ENCODE measurements at places on chromosomes 16 and 17.

DNA sequence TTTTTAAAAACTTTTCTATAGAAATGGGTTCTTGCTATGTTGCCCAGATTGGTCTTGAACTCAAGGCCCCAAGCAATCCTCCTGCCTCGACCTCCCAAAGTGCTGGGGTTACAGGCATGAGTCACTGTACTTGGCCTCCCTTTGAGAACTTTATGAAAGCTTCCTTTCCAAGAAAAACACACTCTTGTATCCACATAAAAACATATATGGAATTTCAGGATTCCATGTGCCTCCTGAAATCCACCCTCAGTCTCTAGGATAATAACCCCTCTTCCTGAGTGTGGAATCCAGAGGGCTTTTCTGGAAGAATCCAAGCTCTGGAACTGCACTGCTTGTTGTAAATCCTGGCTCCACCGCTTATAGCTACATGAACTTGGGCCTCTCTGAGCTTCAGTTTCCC, 53.2 kb upstream of the MRTFB start:
- DNase-seq: no peak

GRCh38 chr17:6248061-6248460, 177.9 kb downstream of the WSCD1 start:
- DNase-seq: no peak

DNA sequence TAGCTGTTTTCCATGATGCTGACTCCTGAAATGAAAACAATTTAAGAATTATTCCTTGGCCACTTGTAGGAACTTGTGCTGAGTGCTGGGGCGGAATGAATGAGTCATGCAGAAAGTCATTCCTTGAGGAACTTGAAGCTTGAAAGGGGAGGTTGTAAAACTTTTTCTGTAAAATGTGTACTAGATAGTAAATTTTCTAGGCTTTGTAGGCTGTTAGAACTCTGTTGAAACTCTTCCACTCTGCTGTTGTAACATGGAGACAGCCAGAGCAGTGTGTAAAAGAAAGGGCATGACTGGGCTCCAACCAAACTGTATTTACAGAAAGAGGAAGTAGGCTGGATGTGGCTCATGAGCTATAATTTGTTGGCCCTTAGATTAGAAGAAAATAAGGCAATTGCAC, 46.1 kb downstream of the ABCA8 start:
- peak; percentile 92 for DNase-seq

DNA sequence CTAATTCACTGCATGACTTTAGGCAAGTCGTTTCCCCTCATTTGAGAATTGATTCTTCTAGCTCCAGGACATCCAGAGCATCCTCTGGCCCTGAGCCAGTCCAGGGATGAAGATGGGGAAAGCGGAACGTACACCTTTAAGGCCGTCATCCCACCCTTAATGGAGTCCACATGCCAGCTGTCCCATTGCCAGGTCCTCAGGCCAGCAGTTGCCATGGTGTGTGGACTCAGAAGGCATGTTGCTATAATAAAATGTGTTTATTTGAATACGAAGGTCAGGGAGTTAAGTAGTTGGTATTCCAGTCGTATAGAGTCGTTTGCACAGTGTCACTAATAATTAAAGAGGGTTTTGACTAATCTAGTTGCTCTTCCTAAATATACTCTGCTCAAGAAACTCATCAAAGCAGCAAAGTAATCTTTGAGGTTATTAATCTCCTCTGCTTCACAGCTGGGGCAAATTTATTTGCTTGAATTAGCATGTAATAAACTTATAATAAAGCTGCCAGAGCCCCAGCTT, 30.4 kb downstream of the CCDC182 start:
- no peak for DNase-seq

DNA sequence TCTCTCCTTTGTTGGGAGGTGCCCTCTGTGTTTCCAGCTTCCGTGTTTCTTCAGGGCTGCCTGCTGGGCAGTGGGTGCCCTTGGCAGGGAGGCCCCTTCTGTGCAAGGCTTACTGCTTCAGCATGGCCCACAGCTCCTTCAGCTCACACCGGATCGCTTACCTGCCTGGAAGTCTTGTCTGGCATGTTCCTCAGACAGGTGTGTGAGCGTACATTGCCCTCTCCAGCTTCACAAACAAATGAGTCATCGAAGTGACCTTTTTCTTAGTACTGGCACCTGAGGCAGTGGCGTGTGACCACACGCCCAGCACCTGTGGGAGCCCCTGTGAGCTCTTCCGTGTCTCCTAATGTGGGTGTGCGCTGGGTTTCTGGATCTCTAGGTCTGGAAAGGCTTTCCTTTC, 3.5 kb downstream of the RAB40C start:
- DNase-seq: no peak

DNA sequence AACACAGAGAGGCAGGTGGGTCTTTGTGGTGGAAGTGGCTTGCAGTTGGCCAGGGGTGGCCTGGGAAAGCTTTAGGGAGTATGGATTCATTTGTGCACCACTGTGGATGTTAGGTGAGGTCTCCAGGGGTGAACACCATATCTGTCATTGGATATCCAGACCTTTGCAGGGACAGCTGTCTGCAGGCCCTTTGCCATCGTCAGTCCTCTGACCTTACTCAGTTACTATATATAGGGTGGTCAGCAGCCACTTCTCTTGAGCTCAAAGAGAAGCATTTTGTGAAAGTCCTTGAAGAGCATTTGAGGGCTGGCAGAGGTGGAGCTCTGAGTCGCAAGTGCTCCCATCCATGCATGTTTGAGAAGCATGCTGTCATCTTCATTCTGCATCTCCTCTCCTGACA, 40.4 kb downstream of the TMEM11 start:
- no peak for DNase-seq

DNA sequence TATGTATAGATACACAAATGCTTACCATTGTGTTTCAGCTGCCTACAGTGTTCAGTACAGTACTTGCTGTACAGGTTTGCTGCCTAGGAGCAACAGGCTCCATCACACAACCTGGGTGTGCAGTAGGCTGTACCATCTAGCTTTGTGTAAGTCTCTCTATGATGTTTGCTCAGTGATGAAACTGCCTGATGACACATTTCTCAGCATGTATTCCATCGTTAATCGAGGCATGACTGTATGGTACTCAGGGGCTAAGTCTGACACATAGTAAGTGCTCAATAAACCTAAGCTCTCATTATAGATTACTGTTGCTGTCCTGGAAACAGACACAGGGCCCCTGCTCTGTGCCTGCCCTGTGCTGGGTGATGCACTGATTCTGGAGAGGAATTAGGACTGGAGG, 18.1 kb downstream of the KCNJ12 start:
- DNase-seq: no peak

DNA sequence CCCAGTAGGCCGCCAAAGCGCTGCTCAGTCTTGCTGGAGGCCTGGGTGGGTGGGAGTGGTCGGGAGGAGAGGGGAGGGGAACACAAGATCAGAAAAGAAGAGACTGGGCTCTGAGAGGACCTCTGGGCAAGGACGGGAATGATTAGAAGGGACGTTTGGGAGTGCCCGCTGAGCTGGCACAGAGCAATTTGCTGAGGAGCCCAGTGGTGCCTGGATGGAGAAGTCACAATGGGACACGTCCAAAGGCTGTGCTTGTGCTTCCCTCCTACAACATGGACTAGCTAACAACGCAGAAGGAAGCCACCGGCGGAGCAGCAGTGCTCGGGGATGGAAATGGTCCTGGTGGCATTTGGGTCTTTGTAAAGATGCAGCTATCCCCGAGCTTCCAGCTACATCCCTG, 45.6 kb upstream of the CACNG4 start:
- DNase-seq: no peak

- DNase-seq: no peak
Observed at GRCh38 chr17:48014595-48015111, 22.9 kb downstream of the COPZ2 start.

DNA sequence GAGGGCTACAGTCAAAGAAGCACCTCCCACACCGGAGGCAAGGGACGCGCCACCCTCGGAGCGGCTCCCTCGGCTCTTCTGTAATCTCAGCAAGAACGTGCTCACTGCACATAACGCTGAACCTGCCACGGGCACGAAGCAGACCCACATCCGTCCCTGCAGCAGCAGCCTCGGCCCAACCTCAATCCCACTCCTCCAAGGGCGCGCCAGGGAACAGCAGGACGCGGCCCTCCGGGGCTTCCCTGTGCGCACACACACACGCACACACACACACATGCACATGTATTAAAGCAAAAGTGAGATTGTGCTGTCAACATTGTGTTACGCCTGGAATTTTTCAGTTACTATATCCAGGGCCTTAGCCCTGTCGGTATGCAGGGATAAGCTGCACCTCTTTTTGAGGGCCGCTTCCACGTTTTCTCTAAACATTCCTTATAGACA, 54.0 kb downstream of the TBC1D16 start:
- DNase-seq: no peak

DNA sequence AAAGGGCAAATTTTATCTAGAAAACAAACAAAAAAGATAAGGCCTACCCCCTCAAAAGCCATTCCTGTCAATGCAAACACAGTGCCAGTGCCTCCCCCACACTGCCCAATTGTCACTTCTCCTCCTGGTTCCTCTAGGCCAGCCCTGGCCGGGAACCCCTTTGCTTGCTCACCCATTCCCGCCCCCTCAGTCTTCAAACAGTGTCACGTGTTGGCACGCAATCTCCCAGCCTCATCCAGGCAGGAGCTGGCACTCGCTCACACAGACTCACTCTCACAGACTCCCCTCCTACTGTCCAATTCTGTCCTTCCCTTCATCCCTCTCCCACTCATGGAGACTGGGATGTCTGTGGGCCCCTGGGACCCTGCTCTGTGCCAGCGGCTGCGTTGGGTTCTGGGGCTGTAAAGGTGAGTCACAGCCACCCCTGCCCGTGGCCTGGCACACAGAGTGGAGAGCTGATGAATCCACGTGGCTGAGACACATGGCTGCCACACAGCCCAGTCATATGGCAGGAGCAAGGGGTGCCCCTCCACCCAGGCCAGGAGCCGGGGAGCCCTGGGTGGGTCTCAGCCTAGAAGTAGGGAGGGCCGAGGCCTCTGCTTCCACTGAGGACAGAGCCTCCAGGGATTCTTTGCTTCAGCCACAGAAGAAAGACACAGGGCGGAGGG, 54.8 kb downstream of the VAC14 start:
- DNase-seq: no peak

GRCh38 chr17:45063198-45063597, 2.1 kb downstream of the NMT1 start:
- DNase-seq: no peak

- DNase-seq: no peak
Observed at GRCh38 chr17:39626171-39627046, at the start of gene PPP1R1B. Gene PPP1R1B, plus strand, starts transcription at chr17:39626952. Its CDS starts 441 bp downstream, at chr17:39627393.

DNA sequence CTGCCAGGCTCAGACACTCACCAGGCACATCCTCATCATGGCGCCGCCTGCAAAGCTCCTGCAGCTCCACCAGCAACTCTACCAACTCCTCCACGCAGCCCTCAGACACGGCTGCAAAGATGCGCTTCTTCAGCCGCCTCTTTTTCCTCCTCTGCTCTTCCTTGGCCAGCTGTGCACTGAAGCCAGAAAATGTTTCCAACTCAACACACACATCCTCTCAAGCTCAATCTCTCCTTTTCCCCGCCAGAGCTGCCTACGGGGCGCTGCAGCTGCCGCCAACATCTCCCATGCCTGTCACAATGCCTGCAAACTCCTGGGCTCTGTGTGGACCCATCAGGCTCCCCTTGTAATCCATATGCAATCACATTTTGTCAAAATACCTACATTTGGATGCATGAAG, 14.2 kb downstream of the TRPV3 start:
- no peak for DNase-seq

DNA sequence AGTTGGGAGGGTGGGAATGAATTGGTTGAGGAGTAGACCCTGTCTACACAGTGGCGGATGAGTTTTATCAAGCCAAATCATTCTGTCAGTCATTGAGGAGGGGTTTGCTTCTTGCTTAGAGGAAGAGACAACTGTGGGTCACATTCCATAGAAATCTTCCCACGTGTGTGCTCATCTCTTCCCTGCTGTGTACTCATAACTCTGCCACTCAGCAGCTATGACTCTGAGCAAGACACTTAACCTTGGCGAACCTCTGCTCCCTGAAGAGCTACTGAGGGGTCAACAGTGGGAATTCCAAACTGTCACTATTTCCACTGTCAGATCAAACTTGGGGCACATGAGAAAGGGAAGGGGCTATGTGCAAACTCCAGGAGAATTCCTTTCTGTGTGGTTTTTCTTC, 72.6 kb upstream of the COX10 start:
- no peak for DNase-seq

DNA sequence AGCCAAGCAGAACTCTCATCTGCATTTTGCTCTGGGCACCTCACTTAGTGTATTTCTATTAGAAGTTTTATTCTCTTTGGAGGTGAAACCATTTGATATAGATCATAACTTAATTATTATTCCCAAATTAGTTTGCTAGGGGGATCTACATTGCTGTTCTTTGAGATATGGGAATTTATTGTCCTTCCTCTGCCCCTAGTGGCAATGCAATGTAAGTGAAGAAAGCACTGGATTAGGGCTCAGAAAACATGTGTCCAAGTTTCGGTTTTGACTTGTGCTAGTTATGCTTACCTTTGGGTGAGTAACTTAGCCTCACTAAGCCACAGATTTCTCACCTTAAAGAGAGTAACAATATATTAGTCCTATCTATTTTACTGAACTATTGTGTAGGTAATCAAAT, 2.9 kb downstream of the KRT39 start:
- DNase-seq: no peak

DNA sequence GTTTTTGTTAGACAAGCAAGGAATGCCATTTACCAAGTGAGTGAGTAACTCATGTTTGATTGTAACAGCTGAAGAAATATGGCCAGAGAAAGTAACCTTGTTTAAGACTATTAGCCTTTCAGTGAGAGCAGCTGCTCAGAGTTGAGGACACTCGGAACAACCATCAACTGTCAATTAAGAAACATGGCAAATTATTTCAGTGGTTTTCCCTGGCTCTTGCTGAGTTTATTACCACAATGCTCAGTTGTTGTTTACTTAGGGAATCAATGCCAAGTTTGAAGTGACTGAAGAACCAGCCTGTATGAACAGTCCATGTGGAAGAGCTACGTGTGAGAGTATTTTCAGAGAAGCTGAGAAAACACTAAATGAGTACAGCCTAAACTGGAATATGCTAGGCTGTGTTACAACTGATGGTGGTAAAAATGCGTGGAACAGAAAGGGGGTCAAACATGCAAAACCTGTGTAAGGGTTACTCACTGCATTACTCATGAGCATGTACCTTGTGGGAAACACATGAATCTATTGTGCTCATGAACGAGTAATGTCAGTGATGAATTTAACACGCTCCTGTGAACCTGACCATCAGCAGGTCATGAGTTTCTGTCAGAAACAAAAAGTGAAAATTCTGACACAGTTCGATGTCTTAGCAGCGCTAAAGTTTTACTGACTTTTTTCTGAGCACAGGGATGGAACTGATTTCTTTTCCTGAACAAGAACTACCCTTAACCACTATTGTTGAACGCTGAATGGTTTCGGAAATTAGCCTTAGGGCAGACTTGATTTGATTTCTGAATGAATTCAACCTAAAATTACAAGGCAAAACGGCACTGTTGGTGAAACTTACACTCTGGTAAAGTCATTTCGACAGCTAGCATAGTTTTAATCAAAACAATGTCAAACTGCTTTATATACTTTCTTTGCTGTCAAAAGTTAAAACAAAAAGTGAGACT, 33.5 kb downstream of the GNA13 start:
- DNase-seq: peak; percentile 53

- DNase-seq: no peak
Observed at GRCh38 chr16:59514651-59515050, 780.5 kb upstream of the GOT2 start.

Measured in non-pigmented ciliary epithelial cell (primary cell).